ENCODE measurements at places on chromosomes 4 and X.

DNA sequence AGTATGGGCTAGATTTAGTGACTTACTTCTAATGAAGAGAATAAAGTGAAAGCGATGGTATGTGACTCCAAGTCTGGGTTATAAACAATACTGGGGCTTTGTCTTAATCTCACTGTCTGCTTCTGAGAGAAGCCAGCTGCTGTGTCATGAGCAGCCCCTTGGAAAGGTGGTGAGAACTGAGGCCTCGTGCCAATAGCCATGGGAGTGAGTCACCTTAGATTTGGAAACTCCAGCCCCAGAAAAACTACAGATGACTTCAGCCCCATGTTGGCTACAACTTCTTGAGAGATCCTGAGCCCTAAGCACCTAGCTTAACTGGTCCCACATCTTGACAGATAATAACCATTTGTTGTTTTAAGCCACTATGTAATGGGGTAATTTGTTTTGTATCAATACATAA, 77.6 kb downstream of the CWH43 start:
- DNase-seq, result no peak

DNA sequence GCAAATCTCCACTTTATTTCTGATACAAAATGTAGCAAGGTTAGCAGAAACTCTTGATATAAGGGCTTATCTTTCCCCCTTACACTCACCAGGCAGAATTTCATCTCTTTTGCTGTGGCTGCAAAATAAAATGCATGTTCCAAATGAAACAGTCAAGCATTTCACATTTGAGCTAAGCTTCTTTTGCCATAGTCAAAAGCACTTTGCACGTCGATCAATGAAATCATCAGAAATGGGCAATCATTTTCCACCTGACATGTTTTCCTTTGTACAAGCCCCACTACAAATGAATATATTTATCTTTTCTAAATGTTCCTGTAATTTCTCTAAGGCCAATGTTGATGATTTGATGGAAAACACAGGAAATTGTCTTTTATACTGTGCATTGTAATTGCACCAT, 178.4 kb downstream of the ANKRD50 start:
- no peak for DNase-seq

DNA sequence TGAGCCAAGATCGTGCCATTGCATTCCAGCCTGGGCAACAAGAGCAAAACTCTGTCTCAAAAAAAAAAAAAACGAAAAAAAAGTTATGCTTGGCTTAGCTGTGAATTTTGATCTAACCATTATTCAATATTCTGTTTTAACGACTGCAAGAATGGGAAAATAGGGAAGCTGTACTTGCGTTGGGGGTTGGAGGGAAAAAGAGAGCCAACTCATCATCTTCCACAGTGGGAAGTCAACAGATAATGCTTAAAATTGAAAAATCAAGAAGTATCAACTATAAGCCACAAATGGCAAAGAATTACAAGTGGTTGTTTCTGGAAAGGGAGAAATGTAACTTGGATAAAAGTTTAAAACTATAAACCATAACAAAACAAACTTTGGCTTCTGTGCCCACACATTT, 2.9 kb downstream of the TEC start:
- DNase-seq, result no peak

DNA sequence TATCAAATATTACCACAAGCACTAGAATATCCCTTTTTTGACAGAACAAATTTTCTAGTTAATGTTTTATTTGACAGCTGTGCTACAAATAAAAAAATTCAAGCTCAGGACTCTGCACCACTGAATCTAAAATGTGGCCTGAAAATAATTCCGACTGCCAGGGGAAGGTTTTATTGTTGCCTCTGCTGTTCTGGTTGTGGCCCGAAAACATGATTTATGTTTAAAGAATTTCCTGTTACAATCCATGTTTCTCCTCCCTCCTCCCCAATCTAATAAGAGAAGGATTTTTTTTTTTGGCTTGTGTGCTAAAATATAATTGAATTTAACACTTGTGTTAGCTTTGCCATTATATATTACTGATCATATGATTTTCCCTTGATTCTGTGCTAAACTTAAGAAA, 227.8 kb downstream of the DCLK2 start:
- no peak for DNase-seq

GRCh38 chrX:27915617-27916016, 65.6 kb downstream of the DCAF8L1 start:
- no peak for DNase-seq

GRCh38 chr4:42555828-42556227, 101.1 kb downstream of the ATP8A1 start:
- DNase-seq, result no peak

DNA sequence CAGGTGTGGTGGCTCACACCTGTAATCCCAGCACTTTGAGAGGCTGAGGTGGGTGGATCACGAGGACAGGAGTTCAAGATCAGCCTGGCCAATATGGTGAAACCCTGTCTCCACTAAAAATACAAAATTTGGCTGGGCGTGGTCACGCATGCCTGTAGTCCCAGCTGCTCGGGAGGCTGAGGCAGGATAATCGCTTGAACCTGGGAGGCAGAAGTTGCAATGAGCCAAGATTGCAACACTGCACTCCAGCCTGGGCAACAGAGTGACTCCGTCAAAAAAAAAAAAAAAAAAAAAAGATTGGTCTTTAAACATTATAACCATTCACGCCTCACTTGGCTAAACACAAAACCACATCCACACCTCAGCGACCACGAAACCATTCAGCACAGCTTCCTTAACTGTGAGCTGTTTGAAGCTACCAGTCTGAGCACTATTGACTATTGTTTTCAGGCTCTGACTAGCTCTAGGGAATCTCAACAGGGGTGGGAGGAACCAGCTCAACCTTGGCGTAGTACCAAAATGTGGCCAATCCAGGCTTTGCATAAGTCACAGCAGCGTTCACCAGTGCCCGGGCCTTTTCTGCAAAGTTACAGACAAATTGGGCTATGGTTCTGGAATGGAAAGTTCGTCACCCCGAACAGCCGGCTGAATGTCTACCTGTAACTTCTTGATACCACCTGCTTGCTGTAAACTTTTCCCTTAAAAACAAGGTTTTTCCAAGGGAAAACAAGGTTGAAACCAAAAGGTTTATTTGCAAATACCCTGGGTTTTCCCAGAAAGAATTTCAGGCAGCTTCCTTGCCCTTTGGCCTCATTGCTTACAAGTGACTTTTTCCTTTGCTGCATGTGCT, 73.6 kb upstream of the DHX15 start:
- DNase-seq, result no peak

GRCh38 chrX:16033331-16033730, 90.0 kb upstream of the GRPR start:
- no peak for DNase-seq

- DNase-seq, result no peak
Observed at GRCh38 chrX:924017-924416, 288.4 kb downstream of the CRLF2 start.

DNA sequence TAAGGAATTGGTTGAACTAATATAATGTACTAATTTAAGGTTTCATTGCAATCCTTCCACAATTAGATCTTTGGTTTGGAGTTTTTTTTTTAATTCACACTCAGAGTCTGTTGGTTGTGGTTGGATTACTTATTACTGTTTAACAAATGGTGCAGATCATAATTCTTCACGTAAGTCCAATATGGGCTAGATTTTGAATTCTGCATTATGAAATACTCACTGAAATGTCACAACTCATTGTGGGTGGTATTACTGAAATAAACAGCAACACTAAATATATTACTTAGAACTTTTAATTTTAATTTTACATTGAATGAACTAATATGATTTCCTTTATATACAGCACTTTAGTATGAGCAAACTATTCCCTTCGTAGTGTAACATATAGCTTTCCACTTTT, 94.2 kb upstream of the MYOZ2 start:
- no peak for DNase-seq

DNA sequence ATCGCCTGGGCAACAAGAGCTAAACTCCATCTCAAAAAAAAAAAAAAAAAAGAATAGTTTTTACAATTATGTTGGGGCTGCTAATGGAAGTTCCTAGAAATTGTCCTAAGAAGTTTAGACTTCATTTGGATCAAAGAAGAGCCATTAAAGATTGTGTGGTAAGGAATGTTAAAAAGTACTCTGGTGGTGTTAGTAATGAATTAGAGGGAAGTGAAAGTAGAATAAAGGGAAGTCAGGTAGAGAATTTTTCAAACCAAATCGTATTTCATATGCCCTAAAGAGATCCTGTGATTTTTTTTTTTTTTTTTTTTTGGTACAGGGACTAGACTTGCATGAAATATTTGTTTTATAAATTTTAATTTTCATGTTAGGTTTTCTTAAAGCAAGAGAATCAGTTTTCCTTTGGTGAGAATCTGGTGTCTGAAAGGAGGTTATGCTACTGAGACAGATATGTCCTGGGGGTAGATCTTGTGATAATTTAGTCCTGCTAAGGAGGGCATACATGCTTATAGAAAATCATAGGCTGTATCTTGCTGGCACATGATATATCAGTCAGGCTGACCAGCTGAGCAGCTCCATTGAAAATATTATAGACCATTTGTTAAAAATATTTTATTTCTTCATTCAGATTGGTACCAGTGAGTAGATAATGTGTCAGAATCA, 10.7 kb downstream of the SEC24B start:
- no peak for DNase-seq

All from CD4-positive, alpha-beta T cell treated with Interleukin-21 for 1 hour (primary cell).